ENCODE measurements at places on chromosomes 4 and X.

- no peak for DNase-seq
Measured at GRCh38 chr4:2850966-2851798, 7.5 kb downstream of the ADD1 start.

DNA sequence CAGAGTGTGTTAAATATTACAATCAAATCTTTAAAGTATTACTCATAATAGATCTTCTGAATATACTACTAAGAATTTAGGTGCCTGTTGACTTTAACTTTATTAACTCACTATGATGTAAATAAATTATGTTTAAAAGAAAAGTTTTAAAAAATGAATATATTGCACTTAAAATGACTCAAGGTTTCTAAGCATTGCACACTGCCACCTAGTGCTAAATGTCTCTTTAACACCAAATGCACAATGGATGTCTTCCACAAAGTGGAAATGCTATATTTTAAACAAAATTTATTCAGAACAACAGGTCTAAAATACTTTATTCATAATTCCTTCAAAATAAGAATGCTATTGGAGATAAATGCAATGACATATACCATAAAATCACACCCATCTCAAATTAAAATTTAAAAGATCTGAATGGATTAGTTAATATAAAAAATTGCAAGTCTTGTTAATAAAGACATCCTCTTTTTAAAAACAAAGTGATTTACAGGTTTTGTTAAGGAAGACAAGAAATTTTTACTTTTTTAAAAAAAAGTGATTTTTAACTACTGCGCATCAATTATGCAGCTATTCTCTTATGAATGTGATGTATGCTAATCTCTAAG lies 5.5 kb downstream of the INPP4B start:
- DNase-seq, result peak; percentile 33

DNA sequence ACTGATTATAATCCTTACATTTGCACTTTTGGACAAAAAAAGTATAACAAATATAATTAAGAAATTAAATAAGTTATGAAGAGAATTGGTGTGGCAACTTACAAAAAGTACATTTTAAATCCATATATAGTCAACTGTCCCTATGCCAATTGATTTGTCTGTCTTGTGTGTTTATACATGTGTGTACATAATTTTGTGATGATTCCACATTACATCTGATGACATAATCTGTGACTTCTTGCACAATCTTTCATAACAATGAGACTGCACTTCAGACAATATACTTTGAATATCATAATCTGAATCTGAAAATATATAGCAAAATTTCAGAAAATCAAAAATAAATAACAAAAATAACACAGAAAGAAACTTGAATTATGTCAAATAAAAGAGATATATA lies 953.4 kb downstream of the FAT4 start:
- no peak for DNase-seq

- DNase-seq, result no peak
Measured at GRCh38 chr4:180057891-180058671, 2185.1 kb upstream of the TENM3 start.

DNA sequence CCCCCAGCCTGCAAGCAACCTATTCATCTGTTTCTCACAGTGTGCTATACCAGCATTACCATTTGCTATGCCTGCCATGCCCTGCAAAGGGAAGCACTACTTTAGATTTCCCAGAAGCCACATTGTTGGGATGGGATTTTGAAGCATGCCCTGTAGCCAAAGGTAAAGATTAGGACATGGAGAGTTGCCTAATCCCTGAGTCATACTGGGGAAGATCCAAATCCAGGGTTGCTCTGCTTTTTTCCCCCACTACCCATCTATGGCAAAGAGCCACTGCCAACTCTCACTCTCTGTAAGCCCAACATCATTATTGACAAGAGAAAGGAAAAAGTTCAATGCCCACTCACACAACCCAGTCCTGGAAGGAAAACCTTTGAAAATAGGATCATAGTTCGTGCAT lies 36.7 kb upstream of the TMEM164 start:
- DNase-seq, result no peak

GRCh38 chrX:40827331-40827730 lies 92.0 kb upstream of the MED14 start:
- no peak for DNase-seq

DNA sequence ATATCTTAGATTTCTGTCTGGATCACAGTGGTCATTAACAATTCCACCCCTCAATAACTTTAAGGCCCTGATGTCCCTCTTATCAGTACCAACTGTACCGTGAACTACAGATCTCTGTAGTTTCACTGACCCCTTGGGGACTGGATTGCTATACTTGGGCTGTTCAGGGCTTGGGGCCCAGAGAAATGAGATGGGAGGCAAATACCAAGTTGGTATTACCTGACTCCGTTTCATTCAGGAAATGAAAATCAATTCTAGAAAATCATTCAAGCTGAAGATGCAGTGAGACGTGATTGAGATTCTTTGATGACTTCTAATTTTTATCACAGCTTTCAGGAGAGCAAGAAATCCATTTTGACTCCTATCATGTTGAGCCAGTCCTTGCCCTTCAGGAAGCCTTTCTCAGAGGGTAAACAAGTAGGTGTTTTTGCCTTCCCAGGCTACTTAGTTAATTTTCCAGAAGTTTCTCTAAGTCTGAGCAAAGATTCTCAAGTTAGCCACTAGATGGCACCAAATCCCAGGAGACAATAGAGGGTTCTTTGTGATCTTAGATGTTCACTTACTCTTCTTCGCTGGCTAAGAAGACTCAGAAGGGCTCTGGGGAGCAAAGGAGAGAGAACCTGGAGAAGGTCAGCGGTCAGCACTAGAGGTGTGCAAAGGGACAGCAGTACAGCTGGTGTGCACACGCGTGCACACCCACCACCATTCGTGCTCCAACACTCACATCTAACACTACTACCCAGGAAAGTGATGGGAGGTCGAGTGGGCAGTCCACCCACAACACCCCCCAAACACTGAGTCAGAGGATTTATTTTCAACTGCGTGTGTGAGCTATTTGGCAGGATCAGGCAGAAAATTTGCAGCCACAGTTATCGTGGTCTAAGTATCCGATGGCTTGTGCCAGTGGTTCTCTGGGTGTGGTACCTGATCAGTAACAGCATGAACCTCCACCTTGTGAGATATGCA lies 7.4 kb downstream of the HNRNPH2 start:
- DNase-seq, result peak; percentile 72

DNA sequence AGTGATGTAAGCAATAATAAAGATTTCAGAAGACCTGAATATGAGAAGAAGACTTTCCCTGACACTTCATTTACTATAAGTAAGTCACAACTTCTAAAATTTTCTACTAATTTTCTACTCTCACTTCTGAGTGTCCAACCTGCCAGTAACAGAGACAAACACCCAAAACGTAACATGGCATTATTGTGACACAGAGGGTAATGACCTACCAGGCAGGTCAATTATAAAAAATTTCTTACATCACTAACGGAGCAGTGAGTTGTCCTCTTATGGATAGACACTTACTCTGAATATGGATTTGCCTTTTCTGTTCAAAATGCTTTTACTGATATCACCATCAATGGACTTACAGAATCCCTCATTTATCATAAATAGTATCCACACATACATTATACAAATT lies 405.9 kb upstream of the MAGEB16 start:
- no peak for DNase-seq

DNA sequence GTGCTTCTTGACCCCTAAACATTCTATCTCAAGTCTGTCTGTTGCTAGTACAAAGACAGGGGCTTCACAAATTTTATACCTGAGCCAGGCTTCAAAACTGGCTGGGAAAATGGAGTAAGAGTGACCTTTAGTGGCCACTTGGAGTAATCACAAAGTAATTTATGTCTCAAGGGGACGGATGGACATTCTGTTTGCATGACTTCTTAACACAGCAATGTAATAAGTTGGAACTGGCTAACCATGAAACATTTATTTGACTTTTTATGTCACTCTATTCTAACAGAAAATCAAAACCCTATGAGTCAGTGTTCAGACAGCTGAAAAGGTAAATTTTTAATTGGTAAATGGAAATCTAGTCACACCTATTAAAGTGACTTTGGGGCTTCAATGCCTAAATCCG lies 600.6 kb downstream of the ANKRD50 start:
- DNase-seq, result peak; percentile 42

DNA sequence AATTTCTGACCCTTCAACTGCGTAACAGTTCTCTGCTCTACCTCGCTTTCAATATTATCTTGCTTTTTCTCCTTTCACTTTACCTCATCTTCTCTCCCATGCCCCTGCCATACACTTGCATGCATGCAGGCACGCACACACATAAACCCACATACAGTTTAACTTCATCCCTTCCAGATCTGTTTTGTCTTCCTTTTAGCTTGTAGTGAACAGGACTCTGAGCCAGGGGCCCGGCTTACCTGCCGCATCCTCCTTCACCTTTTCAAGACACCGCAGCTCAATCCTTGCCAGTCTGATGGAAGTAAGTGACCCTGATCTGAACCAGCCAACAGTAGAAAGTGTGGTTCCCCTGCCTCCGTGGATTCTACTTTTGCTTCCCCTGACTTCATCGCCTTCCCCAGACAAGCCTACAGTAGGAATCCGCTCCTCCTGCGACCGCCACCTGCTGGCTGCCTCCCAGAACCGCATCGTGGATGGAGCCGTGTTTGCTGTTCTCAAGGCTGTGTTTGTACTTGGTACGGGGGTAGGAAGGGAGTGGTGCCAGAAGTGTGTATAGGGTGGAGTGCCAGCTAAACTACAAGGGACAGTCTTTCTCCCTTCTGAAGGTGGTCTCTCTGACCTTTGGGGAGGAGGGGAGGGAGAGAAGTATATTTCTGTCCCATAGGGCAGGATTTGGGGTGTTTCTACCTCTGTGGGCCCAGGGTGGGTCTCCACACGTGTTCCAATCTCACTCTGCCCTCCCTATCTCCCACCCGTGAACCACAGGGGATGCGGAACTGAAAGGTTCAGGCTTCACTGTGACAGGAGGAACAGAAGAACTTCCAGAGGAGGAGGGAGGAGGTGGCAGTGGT lies 10.7 kb downstream of the MED12 start:
- DNase-seq, result peak; percentile 80

DNA sequence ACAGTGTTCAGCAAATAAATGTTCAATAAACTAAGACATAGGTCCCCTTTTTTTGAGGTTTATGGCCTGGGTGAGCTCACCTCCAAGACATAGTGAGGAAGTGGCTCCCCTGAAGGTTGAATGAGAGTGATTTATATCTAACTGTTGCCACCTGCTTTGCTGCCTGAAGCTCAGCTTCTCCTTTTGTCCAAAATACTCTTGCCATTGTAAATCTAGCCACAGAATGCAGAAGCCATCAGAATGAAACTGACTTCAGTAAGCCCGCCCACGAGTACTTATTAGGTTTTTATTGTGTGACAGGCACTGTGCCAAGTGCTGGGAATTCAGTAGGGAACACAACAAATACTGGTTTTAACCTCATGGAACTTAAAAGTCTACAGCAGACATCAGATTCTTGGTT lies 18.0 kb downstream of the SPINK2 start:
- DNase-seq, result peak; percentile 85

GRCh38 chrX:70762285-70762684 lies 146.2 kb downstream of the TEX11 start:
- no peak for DNase-seq

- DNase-seq, result no peak
Measured at GRCh38 chrX:23656091-23656490, 11.2 kb upstream of the PRDX4 start.

DNA sequence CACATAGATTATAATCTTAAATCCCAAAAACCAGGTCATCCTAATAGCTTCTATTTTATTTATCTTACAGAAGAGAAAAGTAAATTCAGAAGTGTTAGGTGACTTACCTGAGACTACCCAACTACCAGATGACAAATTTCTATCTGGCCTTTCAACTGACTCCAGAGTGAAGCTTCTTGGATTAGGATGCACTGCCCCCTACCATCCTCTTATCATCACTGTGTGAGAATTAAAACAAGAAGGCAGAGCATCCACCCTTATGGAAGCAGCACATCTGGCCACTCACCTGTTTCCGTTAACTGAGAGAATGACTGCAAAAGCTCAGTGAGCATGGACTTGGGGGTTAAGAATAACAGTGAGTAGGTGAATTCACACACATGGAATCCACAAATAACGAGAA lies 502.6 kb upstream of the TECRL start:
- no peak for DNase-seq

DNA sequence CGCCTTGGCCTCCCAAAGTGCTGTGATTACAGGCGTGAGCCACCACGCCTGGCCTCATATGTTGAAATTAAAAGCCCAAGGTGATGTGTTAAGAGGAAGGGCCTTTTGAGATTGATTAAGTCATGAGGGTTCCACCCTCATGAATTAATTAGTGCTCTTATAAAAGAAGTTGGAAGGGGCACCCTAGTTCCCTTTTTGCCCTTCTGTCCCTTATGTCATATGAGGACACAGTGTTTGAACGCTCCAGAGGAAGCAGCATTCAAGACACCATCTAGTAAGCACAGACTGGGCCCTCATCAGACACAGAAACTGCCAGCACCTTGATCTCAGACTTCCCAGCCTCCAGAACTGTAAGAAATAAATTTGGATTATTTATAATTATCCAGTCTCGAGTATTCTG lies 5.1 kb upstream of the APLN start:
- DNase-seq, result peak; percentile 50

- DNase-seq, result peak; percentile 3
Measured at GRCh38 chrX:1657367-1658070, 42.7 kb downstream of the ASMT start.

- DNase-seq, result no peak
Measured at GRCh38 chr4:80229590-80229989, 32.3 kb downstream of the PRDM8 start.

- DNase-seq, result no peak
Measured at GRCh38 chr4:52701207-52701606, 42.1 kb upstream of the USP46 start.

- DNase-seq, result no peak
Measured at GRCh38 chr4:139609647-139610046, 53.6 kb upstream of the SETD7 start.

- peak; percentile 88 for DNase-seq
Measured at GRCh38 chrX:30637874-30638815, 15.1 kb upstream of the GK start.

DNA sequence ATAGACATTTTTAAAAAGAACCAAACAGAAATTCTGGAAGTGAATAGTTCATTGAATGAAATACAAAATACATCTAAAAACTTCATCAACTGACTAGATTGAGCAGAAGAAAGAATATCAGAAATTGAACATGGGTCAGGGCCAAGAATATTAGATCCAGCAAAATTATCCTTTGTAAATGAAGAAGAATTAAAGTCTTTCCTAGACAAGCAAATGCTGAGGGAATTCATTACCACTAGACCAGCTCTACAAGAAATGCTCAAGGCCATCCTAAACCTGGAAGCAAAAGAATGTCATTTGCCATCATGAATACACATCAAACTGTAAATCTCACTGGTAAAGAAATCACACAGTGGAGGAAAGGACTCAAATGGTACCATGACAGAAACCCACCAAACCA lies 72.7 kb upstream of the RPL34 start:
- DNase-seq, result no peak
